ENCODE measurements at places on chromosomes 16 and 17. TPM values are rescaled to one million over a fixed set of nuclear protein-coding genes. Genes with fewer than 3 reads are reported as not detected.
A peak's percentile ranks its signal among the peaks of the same experiment; 100 is the strongest.

- DNase-seq: no peak
Measured at GRCh38 chr16:27561216-27561615, 11.3 kb downstream of the KATNIP start.

DNA sequence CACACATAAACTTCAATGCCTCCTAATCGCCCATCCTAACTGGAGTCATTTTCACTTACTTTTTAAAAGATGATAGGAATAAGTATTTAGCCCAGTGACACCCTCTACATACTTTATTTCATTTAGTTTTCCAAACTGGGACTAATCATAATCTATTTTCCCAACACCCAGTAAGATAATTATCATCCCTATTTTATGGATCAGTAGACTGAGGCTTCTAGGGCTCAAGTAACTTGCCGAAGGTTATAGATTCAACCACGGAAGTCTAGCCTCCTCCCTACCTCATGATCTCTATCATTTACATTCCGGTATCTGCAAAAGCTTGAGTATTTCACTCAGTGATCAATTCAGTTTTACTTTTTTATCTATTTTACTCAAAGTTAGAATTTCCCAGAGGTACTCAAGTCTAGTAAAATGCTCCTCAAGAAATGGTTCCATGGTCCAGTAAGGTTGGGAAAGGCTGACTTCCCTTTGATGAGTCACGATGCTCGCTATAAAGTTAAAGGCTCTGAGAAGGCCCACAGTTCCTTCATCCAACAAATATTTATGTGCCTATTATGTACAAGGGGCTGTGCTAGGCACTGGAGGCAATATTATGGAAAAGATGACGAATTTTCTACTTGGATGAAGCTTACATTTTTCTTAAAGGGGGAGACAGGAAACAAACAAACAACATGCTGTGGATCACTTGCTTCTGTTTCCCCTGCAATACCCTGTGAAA lies 75.1 kb downstream of the TOX3 start:
- no peak for DNase-seq

- no peak for DNase-seq
Measured at GRCh38 chr17:68196394-68197090, 51.3 kb upstream of the AMZ2 start.

GRCh38 chr17:71033336-71033735 lies 864.0 kb downstream of the KCNJ2 start:
- DNase-seq: no peak

DNA sequence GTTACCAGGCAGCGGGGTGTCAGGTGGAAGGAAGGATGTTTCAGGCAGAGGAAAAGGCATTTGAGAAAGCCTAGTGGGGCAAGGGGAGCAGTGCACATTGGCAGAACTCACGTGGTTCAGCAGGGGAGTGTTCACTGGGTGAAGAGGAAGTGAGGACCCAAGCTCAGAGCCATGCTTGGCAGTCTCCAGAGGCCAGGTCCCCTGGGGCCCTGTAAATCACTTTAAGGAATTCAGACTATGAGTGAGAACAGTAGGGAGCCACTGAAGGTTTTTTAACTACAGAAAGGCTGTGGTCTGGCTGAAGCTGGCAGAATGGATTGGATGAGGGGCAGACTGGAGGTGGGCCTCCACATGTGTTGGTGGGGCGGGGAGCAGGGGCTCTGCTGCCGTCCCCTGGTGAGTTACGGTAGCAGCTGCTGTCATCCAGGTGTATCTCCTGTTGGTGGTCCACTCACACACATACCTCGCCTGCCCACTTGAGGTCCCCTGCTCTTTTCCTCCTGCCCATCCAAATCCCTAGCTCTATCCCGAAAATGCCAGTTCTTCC lies 5.1 kb downstream of the CLEC16A start:
- no peak for DNase-seq

GRCh38 chr16:50821586-50821985 lies 79.7 kb downstream of the CYLD start:
- DNase-seq: no peak

DNA sequence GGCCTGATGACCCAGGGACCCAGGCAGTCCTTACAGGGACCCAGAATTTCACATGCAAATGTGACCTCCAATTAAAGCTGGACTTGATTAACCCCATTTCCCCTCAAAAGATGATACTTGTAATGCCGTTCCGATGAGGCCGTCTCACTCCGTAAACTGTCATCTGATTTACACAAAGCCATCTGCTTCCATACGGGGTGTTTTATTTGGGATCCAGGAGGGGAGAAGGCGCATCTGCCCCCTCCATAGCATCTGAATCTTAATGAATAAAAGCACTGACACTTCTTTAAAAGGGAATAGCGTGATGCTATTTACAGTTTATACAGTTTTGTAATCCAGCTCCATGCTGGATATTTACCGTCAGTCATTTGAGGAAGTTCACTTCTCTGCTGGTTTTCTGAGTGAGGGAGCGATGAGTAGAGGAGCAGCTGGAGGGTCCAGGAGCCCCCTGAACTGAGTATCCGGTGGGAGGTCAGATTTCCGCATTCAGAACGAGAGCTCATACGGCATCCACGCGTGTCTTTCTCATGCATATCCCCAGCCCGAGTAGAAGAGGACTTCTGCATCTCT lies 452.7 kb downstream of the WWOX start:
- DNase-seq: no peak

GRCh38 chr16:55508941-55509931 lies at the start of gene LPCAT2:
LPCAT2 (plus strand) TSS chr16:55509072; CDS start chr16:55509182, 110 bp downstream.
- peak; percentile 95 for DNase-seq

Gene PRPF8
- total RNA-seq: 263 TPM

Gene MYO15B
- total RNA-seq: 193 TPM

Gene KIF19
- 0.23 TPM for total RNA-seq

Gene YBX2
- total RNA-seq: not detected

All from upper lobe of right lung (tissue), 1 donor.